Metanephros (tissue), 2 donors: ENCODE measurements at places on chromosomes 4 and X. TPM values are rescaled to one million over a fixed set of nuclear protein-coding genes. Genes with fewer than 3 reads are reported as not detected.

The UGT2B11 gene
- not detected for total RNA-seq

The MAGEB17 gene
- total RNA-seq, result not detected

The CPE gene
- total RNA-seq, result 93.4 TPM

The BST1 gene
- 10.2 TPM for total RNA-seq

The MAOA gene
- total RNA-seq, result 14.7 TPM

The ADH1B gene
- total RNA-seq, result 36.6 TPM

The EPHA5 gene
- total RNA-seq, result 0.41 TPM

The NR3C2 gene
- total RNA-seq, result 32.6 TPM

The BRS3 gene
- not detected for total RNA-seq

The FGF13 gene
- 27.5 TPM for total RNA-seq

The HOPX gene
- 25.7 TPM for total RNA-seq

The LANCL3 gene
- 0.99 TPM for total RNA-seq

The GPC4 gene
- total RNA-seq, result 23.4 TPM
